ENCODE measurements at places on chromosomes 4 and X.

- DNase-seq = peak; percentile 76
These were observed 24.9 kb downstream of the ALPK1 start for GRCh38 chr4:112321776-112322684.

- DNase-seq = no peak
These were observed 113.8 kb downstream of the IL13RA2 start for GRCh38 chrX:114903618-114904017.

- no peak for DNase-seq
These were observed 192.1 kb downstream of the PPARGC1A start for GRCh38 chr4:23697722-23698121.

GRCh38 chrX:153779891-153780677 is 757 bp upstream of the SRPK3 start:
- no peak for DNase-seq

- no peak for DNase-seq
These were observed 48.0 kb upstream of the HDAC8 start for GRCh38 chrX:72620550-72621145.

DNA sequence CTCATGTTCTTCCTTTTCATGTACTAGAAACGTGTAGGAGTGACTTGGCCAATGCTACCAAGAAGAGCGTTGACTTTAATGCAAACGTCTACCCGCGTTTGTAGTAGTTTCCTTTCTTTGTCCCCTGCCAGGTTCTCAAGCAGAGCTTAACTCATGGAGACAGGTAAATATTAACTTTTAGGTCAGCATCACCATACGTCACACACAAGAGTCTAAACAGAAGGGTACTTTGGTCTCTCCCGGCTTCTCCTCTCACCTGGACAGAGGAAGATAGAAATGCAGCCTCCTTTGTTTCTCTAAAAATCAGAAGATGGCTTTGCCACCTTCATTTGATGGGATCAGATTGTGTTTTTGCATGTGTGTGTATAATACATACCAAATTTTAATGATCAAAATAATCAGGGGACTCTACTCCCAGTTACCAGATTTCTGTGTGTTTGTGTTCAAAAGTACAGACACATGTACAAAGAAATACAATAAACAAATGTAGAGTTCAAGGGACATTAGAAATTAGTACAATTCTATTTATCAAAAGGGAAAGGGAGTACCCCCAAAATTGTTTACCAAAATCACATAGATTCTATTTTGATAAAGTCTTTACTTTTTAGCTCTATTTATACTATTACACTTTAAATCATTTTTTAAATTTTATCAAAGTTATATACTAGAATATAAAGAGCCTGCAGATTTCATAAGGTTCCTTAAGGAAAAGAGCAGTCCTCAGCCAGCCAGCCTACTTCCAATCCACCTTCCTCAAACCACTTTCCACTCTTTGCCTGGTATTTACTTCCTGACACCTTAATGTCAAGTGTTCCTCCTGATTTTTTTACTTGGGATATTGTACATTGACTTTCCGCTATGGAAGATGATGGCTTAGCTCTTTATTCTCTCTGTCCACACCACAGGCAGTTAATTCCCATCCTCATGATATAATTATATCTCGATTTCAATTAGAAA is 195.5 kb downstream of the RELL1 start:
- DNase-seq = no peak

DNA sequence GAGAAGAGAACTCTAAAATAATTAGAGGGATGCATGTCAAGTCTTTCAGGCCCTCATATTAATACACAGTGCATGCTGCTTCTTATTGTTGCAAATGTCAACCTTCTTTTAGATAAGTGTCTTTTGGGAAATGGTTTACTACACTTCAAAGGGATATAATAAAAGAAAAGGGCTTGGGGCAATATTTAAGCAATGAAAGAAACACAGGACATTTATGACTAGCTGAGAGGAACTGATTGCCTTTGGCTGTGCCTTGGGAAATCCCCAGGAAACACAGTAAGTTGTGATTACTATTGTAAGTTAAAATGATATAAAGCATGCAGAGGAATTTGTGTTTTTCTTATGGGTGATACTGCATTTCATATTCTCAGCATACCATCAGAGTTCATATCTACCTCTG is 1036.2 kb upstream of the GRID2 start:
- DNase-seq = no peak

DNA sequence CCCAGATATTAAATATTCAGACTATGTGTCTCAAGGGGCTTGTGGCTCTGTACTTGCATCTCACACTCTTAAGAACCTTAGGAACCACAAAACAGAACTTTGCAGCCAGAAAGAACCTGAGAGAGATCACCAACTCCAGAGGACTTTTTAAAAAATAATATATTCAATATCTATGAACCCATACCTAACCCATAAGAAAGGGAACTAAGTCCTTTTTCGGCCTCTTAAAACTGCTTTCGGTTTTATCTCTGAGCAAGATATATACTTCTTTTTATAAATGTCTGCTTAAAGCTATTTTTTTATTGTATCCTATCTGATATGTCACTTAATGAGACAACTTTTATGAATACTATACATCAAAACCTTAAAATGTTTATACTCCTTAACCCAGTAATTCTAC is 10.9 kb downstream of the SMARCA1 start:
- no peak for DNase-seq

DNA sequence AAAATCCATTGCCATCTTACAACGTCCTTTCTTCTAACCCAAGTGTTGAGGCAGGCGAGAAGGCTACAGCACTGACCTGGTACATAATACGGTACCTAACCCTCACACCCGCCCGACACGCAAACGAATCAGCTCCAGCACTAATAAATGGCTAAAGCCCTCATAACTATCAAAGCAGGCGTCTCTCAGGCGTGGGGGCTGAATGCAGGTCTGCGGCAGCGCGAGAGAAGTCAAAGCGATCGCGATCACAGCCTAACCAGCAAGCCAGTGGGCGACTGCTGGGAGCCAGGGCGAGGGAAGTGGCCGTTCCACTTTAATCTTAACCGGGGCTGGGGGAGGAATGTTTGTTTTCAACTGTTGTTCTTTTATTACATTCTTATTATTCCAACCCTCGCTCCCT is 1.5 kb downstream of the CDX4 start:
- DNase-seq = no peak

GRCh38 chrX:80285131-80285773 is 135.0 kb upstream of the TENT5D start:
- DNase-seq = no peak

DNA sequence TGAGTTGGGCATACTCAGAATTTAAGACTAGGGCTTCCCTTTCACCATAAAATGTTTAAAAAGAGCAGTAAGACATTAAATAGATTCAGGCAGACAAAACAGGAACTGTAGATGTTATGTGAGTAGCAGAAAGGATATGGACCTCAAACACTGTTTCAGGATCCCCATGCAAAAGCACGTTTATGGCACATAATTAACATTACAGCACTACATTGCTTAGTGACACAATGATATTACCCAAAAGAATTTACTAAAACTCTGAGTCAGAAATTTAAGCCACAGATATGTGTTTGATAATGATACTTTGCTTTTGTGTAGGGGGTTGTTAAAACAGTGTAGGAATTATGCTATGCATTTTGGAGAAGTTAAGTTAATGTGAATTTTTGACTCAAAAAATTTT is 266.3 kb downstream of the PDGFC start:
- no peak for DNase-seq

DNA sequence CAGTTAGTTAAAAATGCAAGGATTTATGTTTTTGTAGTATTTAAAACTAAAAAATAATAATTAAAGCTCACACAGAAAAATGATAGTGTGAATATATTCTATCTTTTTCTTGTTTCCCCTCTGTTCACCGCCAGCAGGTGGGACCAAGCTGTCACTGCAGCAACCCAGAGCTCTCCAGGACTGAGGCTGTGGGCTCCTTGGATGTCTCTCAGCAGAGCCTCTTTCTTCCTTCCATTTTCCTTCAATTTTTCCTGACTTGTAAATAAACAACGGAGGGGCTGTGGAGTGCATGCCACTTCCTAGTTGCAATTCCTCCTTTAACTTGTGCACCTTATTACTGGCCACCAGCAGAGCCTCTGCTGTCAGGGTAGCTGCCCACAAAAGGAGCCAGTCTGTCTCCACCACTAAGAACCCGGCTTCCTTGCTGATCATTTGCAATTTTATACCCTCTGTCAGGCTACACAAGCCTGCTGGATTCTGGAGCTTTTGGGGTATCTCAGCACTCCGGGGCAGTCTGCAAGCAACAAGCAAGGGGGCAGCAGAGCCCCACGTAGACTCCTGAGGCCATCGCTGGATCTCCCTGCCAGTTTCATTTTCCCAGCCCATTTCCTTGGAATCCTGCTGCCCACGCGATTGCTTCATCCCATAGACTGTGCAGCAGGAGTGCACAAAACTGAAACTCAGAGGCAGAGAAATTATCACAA is 1467.4 kb downstream of the C4orf33 start:
- no peak for DNase-seq

DNA sequence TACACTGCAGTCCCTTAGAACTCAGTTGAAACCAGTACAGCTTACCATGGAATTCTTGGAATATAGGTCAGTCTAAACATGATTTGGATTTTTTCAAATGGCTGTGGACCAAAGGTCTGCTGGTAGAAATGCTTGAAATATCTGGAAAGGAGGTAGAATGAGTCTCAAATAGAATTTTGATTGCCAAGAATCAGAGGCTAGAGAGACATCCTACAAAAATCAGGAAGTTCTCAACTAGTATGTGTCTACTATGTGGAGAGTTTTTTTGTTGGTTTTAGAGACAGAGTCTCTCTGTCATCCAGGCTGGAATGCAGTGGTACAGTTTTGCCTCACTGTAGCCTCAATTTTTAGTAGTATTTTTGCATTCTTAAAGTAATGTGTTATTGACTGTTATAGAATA is 53.6 kb downstream of the PAQR3 start:
- no peak for DNase-seq

DNA sequence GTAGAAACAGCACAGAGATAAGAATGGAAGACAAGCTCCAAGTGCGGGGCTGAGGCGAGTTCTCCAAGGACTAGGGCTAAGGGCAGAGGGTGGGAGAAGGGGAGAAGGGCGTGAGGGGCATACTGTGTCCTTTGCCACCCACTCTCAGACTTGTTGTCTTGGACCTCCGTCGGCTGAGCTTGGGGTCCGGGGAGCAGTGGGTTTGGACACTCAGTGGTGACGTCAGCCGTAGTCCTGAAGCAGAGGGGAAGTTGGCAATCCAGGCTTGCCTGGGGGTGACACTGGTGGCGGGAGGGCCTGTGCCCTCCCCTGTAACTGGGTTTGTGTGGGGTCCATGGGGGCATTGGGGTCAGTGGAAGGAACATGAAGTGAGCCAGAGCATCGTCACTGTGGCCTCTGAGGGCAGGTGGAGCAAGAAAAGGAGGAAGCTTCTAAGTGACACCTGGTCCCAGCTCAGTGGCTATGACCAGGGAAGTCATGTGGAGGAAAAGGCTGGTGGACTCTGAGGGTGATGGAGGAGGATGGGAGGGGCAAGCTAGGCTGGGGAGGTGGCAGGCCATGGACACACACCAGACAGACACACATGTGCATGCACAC is 17.6 kb downstream of the CD99 start:
- DNase-seq = no peak

- no peak for DNase-seq
These were observed 359.6 kb downstream of the HS3ST1 start for GRCh38 chr4:11069083-11069482.
